ENCODE measurements at places on chromosomes 2 and 18.

DNA sequence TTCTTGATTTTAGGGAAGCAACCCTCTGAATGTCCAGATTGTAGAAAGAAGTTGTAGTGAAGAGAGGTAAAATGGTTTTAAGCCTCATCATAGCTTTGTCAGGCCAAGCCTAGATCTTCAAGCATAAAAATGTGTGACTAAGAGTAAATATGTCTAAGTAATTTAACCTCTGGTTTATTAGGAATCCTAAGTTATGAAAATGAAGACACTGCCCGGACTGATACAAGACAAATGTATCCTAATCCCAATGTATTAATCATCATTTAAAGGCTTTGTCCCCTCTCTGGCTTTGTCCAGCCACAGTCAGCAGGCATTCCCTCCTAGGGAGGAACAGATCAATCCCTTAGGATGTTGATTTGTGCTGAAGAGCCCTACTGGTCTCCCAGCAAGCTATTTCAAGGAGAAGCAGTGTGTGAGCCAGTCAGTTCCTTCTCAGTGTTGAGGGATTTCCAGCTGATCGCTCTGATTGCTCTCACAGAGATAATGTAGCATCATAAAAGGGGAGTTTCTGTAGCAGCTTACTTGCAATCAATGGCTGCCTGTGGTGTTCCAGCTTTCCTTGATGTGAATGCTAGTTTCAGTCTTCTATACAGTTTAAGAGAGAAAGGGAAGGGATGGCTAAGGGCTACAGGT, 796.1 kb downstream of the EPHA4 start:
- DNase-seq = no peak

- peak; percentile 77 for DNase-seq
Measured at GRCh38 chr18:46155641-46156051, 51.5 kb downstream of the HAUS1 start.

GRCh38 chr2:227626580-227627151, 9.4 kb downstream of the SCYGR4 start:
- DNase-seq = no peak

- DNase-seq = no peak
Measured at GRCh38 chr18:77911971-77912605, 662.4 kb downstream of the GALR1 start.

- DNase-seq = no peak
Measured at GRCh38 chr2:41968182-41968578, 79.6 kb upstream of the PKDCC start.

DNA sequence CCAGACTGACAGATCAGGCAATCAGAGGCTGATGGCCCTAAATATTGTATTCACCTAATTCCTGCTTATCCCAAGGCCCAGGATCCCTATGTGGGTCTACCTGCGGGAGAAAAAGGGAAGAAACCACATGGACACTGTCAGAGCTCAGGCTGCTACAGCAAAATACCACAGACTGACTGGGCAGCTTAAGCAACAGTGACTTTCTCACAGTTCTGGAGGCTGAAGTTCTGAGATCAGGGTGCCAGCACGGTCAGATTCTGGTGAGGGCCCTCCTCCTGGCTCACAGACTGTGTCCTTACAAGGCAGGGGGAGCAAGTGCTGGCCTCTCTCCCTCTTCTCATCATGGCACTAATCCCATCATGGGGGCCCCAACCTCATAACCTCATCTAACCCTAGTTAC, 181.7 kb downstream of the TMEM163 start:
- DNase-seq = no peak

- no peak for DNase-seq
Measured at GRCh38 chr2:72972352-72973136, 55.2 kb downstream of the EMX1 start.

DNA sequence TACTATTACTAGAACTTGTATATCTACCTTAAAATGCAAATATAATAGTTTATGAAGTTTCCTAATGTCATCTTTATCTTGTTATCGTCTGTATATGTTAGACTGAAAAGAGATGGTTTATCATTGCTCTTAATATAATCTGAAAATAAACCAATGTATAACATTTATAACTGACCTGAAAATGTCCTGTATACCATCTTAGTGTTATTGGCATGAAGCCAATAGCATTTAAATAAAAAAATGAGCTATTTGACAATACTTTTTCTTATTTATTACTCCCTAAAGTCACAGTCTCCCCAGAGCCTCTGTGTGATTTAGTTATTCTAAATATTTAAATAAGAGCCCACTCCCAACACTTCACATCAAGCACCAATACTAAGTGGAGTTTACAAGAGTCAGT, 1.8 kb downstream of the VWC2L start:
- no peak for DNase-seq

DNA sequence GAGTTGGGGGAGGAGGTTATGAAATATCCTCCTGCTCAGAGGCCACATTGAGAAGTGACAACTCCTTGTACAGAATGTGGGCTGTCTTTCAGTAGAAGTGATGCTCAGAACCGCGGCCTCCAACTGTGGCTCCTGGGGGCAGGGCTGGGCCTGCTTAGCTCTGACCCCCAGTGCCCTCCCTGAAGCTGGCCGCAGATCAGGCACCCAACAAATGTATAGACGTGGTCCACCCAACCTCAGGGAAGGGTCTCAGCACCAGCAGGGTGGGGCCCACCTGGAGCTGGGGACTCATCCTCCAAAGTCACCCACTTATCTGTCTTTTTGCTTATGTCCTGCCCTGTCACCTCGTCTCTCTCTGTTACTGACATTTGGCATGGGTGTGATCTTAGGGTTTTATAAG, 11.1 kb upstream of the BIN1 start:
- no peak for DNase-seq

DNA sequence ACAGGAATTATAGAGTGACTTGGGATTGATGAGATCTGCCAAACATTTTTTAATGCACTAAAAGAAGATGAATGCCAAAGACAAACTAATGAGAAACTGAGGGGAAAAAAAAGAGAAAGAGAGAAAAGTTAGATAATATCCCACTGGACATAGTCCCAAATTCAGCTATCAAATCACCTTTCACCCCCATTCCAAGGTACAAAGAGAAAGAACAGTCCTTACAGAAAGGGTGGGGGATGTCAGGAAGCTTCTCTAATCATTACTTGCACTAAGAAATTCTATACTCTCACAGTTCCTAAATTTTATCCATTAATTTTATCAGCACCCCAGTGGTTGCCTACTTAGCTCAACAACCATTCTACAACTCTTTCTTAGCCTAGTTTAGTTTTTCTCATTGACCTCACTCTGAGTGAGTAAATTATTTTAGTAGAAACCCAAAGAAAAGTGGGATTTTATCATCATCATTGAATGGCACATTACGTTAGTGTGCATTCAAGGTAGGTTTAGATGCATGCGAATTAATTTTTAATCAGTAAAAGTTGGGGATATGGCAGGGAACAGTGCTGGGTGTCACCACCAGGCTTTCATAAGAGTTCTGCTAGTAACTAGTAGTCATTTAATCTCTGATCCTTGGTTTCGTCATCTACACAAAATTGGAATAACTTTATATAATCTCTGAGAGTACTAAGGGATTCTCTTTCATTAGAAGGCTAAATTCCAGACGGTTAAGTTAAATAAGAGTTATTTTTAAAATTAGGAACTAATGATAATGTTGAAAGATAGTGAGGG, 85.3 kb upstream of the CYTIP start:
- DNase-seq = no peak

DNA sequence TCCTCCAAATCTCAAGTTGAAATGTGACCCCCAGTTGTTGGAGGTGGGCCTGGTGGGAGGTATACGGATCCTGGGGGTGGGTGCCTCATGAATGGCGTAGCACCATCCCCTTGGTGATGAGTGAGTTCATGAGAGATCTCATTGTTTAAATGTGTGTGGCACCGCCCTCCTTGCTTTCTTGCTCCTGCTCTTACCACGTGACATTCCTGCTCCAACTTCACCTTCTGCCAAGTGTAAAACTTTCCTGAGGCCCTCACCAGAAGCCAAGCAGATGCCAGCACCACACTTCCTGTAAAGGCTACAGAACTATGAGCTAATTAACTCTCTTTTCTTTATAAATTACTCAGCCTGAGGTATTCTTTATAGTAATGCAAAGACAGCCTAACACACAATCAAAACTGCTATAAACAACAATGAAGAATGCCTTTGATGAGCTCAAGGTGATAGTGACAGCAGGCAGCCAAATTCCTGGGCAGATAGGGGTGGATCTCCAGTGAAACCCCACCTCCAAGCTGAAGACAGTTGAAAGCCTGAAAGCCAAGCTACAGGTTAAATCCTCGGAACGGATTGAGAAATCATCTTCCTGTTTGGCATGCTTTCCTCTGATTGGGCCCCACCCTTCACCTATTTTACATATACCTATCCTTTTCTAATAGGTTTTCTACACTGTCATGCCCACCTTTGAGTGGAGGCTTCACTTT, 26.9 kb downstream of the MCEE start:
- no peak for DNase-seq

GRCh38 chr2:72153924-72154323, 6.3 kb upstream of the CYP26B1 start:
- no peak for DNase-seq

DNA sequence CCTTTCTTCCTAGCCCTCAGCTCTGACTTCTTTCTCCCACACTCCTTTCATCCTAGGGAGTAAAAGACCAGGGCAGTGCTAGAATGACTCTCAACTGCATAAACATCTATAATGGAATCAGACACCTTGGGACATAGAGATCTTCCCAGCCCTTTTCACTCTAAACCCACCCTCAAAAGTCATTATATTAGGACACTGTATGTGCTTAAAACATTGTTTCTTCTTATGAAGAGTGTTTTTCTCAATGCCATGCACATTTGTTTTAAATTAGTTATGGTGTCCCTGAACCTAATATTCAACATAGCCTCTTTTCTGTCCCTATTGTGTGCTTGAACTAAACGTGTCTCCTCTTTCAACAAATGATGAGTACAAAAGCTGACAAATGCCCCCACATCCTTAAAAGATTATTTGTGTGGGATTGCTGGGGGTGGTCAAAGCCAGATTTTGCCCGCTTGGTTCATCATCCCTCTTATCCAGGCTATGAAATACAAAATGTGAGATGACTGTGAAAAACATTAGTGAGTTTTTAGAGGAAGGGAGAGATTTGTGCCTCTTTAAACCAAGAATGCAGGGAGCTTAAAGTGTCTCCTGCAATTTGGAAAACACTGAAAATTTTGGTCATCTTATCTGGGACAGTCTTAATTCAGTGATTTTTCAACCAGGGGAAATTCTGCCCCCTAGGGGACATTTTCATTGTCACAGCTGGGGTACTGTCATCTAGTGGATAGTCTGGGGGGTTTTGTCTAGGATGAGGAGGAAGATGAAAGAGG, 29.0 kb downstream of the SERPINB5 start:
- no peak for DNase-seq

- DNase-seq = no peak
Measured at GRCh38 chr18:12238826-12239225, 15.3 kb upstream of the CIDEA start.

DNA sequence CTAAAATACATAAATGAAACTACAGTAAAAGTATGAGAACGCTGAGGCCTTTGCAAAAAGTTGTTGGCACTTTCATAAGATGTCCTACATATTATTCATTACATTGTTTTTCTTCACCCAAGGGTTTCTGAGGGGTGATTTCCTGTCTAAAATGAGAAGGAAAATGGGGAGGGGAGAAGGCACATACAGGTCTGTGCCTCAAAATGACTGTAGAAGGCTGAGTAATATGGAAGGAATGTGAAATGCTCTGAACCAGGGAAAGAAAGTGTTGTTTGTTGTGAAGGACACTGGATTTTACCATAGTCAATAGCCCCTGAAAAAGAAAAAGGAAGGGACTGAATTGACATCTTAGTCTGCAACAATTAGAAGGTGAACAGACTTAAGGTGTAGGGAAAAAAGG, 99.5 kb upstream of the RNF152 start:
- no peak for DNase-seq

GRCh38 chr18:54532222-54532621, 58.8 kb upstream of the DYNAP start:
- DNase-seq = no peak

DNA sequence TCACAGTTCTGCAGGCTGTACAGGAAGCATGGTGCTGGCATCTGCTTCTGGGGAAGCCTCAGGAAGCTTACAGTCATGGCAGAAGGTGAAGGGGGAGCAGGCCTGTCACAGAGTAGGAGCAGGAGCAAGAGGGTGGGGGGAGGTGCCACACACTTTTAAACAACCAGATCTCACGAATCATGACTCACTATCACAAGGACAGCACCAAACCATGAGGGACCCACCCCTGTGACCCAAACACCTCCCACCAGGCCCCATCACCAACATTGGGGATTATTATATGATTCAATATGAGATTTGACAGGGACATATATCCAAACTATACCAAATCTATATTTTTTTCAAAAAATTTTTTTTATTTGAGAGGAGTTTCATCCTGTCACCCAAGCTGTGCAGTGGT, 51.0 kb upstream of the GLS start:
- no peak for DNase-seq

DNA sequence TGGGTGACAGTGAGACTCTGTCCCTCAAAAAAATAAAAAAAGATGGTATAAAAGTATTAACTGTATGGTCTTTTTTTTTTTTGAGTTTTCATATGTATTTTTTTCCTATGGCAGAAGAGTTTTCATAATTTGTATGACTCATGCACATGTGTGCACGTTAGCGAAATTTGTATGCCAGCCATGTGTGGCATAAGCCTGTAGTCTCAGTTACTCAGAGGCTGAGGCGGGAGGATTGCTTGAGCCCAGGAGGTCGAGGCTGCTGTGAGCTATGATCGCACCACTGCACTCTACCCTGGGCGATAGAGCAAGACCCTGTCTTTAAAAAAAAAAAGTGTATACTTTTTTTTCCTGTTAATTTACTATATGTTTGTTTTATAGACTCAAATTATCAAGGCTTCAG, 160.8 kb downstream of the TGIF1 start:
- no peak for DNase-seq

- no peak for DNase-seq
Measured at GRCh38 chr2:96970248-96970875, 16.0 kb downstream of the FAM178B start.

- DNase-seq = no peak
Measured at GRCh38 chr18:6366776-6367175, 47.9 kb downstream of the L3MBTL4 start.

DNA sequence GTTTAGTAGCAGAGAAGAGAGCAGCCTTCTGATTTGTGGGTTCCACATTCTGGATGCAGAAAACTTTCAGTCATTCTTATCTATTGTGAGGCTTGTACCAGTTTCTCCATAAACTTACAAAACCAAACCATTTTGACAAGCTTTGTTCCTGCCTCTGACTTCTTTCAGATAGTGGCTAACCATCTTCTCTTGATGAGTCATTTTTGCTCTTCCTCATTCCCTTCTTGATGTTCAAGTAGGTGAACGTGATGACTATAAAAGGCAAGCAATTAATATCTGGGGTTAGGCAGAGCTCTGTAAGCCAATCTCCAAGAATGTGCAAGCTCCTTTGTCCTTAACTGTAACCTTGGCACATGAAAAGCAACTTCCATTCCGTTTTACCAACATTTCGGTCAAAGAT, 2083.1 kb upstream of the PIK3C3 start:
- no peak for DNase-seq

GRCh38 chr18:56639571-56639970, 1.2 kb upstream of the TXNL1 start:
- no peak for DNase-seq

- DNase-seq = no peak
Measured at GRCh38 chr18:36560187-36560586, 262.7 kb downstream of the FHOD3 start.

All from activated effector memory CD4-positive, alpha-beta T cell treated with anti-CD3 and anti-CD28 coated beads, Interleukin-2, amount 50 U/mL, for 16 hours (primary cell).